ENCODE measurements at places on chromosomes 2 and 18.

DNA sequence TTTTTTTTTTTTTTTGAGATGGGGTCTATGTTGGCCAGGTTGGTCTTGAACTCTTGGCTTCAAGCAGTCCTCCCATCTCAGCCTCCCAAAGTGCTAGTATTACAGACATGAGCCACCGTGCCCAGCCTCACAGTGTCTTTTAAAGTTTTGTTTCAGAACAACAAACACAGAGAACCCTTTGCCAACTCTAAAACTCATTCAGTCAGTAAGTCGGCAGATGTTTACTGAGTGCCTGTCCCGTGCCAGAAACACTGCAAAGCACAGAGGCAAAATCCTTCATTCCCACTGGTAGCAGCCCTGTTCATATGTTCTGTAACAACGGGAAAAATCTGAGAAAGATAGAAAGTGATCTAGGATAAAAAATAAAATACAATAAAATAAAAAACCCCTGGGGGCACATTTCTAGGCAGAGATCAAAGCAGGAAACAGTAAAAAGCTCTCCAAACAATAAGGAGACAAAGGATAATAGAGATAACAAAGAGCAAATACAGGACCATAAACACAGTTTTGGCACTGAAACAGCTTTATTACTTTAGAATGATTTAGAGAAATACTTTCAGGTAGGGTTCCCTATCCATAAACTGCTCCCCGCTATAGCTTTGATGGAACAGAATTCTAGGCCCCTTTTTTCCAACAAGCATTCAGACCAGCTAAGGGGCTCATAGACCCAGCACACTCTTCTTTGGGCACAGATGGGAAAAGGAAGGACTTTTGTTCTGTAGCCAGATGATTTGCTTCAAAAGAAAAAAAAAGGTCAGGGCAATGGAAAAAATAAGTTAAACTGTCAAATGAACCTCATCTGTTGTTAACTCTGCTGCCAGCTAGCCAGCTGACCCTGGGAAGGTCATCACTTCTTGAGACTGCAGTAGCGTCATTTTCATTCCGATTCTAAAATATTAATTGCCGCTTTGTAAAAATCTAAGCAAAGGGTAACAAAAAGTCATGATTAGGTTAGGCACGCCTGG is 212.3 kb downstream of the CDH20 start:
- no peak for DNase-seq

DNA sequence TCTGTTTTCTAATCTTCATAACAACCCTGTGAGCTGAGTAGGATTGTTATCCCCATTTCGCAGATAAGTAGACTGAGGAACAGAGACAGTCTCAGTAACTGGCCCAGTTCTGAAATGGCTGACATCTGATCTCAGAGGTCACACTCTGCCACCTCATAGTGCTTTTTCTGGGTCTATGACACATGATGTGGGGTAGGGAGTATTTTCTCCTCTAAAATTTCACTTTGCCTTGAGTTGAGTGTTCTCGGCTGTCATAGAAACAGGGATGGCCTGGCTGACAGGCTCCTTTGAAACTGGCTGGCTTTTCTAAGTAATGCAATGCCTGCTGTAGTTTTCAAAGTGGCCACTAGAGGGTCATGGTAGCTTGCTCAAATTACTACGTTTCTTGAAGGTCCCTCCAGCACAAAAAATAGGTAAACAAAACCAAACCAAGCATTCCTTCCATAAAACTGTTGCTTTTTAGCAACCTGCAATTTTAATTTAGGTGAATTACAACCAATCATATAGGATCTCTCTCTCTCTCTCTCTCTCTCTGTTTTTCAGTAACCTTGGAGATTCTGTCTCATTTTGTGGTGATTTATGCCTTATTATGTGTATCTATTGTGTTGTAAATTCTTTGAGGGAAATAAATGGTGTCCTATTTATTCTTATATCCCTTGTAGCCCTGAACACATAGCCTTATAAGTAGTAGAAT is 84.2 kb upstream of the TTN start:
- peak; percentile 43 for DNase-seq

- DNase-seq: no peak
These were observed 484 bp downstream of the APCDD1 start for GRCh38 chr18:10454681-10455557.

DNA sequence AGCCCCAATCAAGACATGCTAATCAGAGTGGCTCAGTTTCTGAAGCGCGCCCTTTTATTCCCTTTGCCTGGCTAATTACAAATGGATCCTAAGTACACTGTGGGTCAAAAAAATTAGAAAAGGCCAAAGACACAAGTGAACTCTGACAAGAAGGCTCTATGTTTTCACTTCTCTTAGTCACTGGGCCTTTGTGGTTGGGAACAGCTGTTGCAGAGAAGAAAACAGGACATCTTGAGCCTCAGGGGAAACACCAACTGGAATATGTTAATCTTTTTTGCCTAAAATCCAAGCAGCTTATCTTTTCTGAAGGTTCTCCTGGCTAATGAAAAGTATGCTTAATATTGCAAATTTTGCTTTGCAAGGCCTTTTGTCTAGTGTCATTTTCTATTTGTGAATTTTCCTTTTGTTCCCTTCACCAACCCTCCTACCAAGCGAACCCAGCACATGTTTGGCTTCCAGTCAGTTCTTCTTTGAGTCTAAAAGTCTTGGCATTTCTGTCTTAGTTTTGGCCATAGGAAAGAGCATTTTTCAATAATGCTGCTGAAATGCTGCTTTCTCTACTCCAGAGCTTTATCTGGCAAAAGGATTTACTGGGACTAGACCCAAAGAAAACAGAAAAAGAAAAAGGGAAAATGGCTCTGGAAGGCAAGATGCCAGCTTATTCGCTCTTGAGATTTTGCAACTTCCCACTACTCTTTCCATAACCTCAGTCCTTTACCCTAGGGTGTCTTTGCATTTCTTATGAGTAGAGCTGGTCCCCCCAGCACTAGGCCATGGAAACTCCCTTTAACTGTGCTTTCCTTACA is 440.2 kb upstream of the ST6GAL2 start:
- DNase-seq: no peak

- no peak for DNase-seq
These were observed 53.2 kb upstream of the CYRIA start for GRCh38 chr2:16718576-16719484.

DNA sequence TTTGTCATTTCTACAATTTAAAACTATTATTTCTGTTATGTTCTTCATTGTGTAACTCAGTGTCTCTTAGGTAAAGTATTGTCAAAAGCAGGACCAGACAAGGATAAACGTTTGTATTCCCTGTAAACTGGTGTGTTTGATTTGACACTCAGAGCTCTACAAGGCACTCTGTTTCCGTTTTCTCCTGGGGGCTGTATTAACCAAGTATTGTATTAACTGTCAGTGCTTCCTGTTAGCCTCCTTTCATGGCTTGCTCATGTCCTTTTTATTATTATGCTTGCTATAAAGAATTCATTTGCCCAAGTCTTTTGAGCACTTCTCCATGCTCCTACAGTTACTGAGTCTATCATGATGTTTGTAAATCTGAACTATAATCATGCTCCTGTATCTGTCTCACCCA is 323.7 kb downstream of the LPIN1 start:
- DNase-seq: no peak

DNA sequence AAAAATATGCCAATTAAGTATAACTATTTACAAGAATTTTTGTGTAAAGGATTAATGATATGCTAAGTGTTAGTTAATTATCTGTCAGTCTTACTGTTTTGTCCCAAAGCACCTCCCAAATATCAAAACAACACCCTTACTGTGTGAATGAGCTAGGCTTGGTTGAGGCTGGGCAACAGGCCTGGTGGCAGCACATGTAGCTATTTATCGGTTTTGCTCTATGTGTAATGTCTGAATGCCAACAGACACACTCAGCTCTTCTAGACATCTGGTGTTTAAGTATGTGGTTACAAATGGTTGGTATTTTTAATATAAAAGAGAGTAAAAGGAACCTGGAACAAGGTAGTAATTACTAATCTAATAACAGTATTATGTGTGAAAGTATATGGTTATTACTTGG is 175.3 kb downstream of the RAB3GAP1 start:
- no peak for DNase-seq

GRCh38 chr2:105324732-105325131 is 4.8 kb downstream of the TGFBRAP1 start:
- DNase-seq: no peak

DNA sequence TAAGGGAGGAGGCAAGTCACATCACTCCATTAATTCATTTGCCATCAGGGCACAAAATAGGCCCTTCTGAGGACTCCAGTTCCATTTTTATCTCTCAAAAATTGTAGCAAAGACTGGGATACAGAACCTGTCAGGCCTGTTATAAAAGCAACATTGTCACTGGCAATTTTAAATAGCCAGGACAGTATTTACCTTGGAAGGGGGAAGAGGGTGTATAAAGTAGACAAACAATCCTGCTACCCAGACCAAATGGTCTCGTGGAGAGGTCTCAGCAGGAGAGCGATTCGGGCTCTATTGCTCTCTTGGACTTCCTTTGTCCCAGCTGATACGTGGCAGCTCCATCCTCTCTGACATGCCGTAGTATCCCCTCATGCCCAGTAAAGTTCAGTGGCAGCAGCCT is 740.3 kb upstream of the HS6ST1 start:
- DNase-seq: no peak

- DNase-seq: no peak
These were observed 168.5 kb upstream of the KLF7 start for GRCh38 chr2:207334301-207334623.

DNA sequence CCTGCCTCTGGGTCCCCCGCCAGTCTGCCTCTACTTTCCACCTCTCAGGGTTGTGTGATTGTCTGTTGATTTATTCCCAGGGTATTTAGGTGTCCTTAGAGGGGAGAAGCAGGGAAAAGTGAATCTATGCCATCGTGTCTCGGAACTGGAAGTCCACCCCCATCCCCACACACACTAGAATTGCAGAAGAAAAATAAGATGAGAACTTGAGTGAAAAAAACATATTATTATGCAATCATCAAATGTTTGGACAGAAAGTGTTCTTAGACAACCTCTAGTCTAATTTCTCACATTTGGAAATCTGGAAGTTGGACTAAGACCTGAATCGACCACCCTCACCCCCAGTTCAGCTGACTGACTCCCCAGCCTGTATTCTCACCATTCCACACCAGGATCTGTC is 14.1 kb upstream of the CASP8 start:
- no peak for DNase-seq

DNA sequence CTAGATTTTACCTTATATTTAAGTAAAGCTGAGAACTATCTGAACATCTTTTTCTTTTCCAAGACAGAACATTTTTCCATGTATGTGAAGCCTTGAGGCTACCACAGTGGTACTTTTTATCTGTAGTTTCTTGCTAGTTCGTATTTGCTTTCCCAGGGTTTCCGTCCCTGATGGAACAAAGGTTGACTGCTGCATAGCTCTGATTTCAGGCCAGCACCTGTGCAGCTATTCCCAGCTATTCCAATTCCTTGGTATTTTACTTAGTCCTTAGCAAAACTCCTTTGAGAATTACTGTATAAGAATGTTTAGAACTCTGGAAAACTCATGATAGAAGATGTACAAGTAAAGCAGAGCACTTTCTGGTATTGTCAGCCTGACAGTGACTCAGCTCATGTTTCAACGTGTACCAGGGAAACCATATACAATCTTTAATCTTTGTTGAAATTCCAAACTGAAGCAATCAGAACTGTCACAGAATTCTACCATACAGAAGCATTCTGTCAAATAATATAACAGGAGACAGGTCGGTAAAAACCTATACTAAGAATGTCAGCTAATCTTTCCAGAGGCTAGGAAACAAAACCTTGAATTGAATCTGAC is 162.2 kb downstream of the PKP4 start:
- no peak for DNase-seq

GRCh38 chr2:38224821-38225437 is 149.0 kb upstream of the CYP1B1 start:
- no peak for DNase-seq

DNA sequence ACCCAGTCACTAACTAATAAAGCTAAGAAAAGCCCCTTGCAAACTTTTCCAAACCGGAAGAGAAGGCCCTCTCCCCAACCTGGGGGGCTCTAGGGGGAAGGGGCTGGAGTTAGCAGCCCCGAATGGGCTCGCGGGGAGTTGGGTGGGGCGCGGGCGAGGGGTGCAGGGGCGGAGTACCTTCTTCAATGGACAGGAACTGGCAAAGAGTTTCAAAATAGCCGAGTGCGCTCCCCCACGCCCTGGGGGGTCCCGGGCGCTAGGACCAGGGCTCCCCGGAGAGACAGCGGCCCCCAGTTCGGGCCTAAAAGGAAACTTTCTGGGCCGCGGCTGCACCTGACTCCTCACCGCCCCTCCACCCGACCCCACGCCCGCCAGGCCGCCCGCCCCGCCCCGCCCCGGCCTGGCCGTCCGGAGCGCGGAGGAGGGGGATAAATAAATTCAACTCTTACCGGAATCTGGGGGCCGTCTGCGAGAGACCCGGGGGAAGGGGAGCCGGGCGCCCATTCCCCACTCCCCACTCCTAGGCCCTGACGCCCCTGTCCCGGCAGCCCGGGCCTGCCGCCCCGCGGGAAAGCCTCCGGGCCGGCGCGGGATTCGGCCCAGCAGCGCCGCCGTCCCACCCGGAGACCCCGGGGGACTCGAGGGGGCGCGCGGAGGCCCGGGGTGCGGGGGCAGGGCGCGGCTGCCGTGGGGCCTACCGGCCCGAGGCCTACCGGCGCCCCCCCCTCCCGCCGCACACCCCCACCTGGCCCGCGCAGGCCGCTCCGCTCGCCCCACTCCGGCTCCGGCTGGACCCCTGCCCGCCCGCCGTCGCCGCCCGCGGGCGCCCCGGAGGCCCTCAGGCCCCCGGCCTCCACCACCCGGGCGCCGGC is 868 bp downstream of the INO80D start:
- DNase-seq: peak; percentile 29

DNA sequence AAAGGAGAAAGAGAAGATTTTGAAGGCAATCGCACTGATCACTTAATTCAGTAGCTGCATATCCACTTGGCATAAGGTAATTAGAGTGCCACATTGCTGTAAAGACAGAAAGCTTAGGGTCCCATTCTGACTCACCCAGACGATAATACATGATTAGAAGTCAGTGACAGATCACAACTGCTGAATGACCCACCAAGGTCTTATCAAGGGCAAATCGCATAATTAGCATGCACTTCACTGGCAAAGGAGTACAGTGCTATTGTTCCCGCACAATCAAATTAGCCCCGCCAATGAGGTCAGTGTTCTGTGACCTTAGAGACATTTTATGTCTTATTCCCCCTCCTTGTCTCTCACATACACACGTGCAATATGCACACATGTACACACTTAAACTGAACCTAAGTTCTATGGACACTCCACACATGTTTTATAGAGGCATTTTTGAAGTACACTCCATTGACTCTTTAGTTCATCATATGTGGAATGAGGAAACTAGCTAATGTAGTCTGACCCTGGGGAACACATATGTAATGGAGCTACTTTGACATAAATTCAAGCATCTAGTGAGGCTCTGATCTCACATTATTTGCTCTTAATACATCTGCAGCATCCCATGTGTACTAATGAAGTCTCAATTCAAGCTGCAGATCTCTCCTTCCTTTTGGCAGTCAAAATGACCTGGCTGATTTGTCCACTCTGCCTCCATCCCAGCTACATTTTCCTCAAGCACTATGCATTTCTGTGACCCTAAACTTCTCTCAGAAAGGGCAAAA is 673.8 kb upstream of the FANCL start:
- no peak for DNase-seq

DNA sequence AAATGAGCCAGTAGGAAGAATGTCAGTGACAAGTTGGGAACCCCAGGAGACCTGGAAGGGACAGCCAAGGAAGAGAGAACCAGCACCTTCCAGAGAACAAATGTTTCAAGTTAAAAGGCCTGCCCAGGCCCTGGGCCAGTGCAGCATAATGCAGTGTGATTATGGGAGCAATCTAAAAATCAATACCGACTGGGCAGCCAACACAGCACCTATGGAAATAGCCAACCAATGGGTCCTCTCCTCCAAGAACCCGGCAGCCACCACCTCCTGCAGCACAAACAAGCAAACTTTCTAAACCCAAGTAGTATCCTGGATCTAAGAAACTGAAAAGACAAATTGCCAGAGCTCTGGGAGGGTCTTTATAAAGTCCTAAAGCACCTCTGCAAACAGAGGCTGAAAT is 71.7 kb downstream of the CLHC1 start:
- no peak for DNase-seq
